ENCODE measurements at places on chromosomes 13 and 19.

GRCh38 chr13:110323172-110323891, 16.2 kb downstream of the COL4A2 start:
- DNase-seq, result peak; percentile 89

GRCh38 chr13:23510544-23510916, 59.7 kb upstream of the TNFRSF19 start:
- no peak for DNase-seq

GRCh38 chr13:27556109-27556508, 64.2 kb downstream of the LNX2 start:
- peak; percentile 73 for DNase-seq

DNA sequence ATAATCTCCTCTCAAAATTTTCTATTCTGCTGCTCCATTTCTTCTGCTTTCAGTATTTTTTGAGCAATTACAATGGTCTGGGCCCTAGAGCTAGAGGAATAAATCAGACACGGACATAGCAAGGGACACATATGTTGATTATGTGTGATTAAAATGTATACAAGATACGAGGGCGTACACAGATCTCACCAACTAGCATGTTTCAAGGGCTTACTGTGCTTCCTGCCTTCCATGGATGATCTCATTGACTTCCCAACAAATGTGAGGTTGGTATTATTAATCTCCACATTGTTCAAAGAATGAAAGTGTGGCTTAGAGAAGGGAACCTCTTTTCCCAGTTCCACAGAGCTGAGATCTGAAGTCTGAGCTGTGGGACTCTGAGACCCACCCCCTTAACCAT, 9.1 kb downstream of the PLD3 start:
- DNase-seq, result no peak

GRCh38 chr13:90706631-90707030, 640.9 kb upstream of the MIR17HG start:
- DNase-seq, result no peak

- DNase-seq, result peak; percentile 23
Observed at GRCh38 chr19:33227242-33227650, 1.6 kb upstream of the SLC7A10 start.

DNA sequence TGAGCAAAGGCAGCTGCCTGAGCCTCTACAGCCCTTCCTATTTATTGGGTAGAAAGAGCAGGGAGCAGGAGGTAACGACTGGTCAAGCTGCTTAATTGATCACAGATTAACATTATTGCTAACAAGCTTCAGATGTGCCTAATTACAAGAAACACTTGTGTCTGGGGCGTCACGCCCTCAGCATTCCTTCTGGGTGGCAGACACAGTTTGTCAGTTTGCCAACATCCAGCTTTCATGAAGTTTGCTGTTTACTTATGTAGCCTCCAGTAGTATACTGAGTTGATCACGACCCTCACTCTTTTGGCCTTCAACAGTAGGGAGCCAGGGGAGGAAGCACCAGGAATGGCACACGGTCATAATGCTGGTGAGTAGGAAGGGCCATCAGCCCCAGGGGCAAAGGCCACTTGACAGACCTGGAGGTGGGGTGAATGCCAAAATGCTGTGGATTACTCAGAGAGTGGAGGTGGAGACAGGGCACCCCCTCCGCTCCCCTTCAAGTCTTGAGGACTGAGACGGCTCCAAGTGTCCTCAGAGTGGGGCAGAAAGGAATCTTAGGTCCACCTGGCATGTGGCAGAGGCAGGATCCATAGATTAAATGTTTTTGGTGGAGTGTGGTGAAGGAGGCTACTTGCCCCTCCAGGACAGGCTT, 34.9 kb upstream of the PSPC1 start:
- peak; percentile 21 for DNase-seq

- peak; percentile 55 for DNase-seq
Observed at GRCh38 chr13:109273326-109273751, 513.0 kb downstream of the IRS2 start.

GRCh38 chr19:33189453-33189852, 4.7 kb upstream of the LRP3 start:
- DNase-seq, result no peak

- no peak for DNase-seq
Observed at GRCh38 chr19:50932018-50932689, 20.7 kb downstream of the KLK5 start.

GRCh38 chr19:41350735-41351338, 2.9 kb downstream of the TGFB1 start:
- DNase-seq, result peak; percentile 37

DNA sequence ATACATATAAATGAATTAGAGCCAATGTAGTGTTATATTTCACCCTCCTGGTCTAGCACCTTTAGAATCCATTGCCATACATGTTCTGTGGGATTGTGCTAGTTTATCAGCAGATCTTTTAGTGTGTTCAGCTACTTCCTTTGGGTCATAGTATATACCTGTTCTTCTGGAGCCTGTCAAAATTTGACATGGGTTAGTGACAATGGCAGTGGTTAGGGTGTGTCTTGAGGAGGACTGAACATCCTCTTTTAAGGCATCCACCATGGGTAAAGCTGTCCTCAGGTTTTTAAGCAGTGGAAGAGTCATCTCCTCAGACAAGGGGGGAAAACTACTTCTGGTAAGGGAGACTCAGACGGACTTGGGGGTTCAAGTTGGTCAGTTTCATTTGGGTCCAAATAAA, 29.4 kb downstream of the DNAJC3 start:
- DNase-seq, result no peak

- no peak for DNase-seq
Observed at GRCh38 chr19:2795827-2796658, 10.7 kb downstream of the THOP1 start.

DNA sequence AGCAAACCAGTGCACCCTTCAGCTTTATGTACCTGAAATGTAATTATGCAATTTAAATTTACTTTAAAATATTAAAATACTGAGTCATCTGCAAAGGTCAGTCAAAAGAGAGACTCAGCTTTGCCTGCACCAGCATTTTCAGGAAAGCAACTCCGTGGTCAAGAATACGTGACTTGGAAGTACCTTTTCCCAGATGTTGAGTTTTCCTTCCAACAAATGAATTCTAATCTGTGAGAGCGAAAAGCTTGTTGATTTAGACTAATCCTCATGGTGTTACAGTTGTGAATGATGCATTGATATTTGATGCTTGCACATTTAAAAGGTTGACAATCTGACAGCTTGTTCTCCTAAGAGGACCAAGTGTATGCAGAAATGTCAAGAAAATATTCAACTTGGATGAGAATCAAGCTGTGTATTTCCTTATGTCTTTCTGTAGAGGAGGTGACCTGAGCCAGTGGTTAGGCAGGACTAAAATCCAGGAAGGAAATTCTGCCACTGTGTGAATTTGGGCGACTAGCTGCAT, 270.4 kb downstream of the ABCC4 start:
- DNase-seq, result no peak

- DNase-seq, result peak; percentile 67
Observed at GRCh38 chr19:47176627-47177090, 46.0 kb downstream of the SAE1 start.

GRCh38 chr13:45162821-45163220, 38.0 kb downstream of the KCTD4 start:
- DNase-seq, result peak; percentile 60

DNA sequence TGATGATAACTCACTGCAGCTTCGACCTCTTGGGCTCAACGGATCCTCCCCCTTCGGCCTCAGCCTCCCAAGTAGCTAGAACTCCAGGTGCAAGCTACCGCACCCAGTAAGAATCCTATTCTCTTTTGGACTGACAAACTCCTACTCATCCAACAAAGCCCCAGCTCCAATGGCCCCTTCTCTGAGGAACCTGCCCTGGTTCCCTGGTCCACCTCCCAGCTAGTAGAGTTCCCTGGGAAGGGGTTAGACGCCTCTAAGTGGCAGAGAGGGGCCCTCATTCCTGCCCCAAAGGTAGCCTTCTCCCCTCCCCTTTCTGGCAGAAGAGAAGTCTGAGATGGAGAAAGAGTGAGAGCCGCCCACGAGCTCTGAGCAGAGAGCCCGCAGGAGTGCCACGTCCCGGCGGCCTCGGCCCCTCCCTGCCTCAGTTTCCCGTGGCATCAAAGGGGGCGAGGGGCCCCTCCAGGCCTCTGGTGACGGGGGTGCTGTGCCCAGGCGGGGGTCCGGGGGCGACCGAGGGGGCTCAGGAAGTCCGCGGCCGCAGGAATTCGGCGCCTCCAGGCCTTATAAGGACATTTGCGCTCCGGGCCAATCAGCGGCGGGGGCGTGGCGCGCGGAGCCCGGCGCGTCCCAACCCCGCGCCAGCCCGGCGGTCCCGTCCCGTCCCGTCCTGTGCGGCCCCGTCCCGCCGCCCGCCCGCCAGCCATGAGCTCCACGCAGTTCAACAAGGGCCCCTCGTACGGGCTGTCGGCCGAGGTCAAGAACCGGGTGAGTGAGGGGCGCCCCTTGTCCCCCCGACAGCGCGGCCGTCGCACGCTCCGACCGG, at the start of gene CNN2:
TSS of gene CNN2 (plus strand) at position 649 of the 823 bp plus-strand sequence. CDS start at position 703, 54 bp downstream.
- peak; percentile 86 for DNase-seq

- peak; percentile 73 for DNase-seq
Observed at GRCh38 chr13:110001670-110002275, 215.4 kb upstream of the IRS2 start.

DNA sequence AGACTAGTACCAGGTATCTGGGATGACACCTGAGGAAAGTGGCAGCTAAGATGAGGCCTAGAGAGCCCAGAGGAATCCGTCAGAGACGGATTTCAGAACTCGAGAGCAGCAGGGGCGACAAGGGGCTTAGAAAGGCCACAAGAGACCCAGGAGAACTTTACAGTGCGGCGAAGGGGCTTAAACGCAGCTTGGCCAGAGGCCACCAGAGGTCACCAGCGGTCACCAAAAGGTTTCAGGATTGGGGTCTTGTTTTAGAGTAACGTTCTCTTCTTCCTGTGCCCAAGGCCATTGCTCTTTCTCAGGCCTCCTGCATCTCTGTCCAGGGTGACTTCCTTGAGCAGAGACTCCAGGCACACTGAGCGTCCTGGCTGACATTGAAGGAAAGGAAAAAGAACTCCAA, 2.2 kb downstream of the ZSCAN22 start:
- DNase-seq, result no peak

- no peak for DNase-seq
Observed at GRCh38 chr19:3459965-3460582, 20.3 kb downstream of the SMIM24 start.

GRCh38 chr13:98451676-98452470, 125.0 kb downstream of the STK24 start:
- peak; percentile 73 for DNase-seq

DNA sequence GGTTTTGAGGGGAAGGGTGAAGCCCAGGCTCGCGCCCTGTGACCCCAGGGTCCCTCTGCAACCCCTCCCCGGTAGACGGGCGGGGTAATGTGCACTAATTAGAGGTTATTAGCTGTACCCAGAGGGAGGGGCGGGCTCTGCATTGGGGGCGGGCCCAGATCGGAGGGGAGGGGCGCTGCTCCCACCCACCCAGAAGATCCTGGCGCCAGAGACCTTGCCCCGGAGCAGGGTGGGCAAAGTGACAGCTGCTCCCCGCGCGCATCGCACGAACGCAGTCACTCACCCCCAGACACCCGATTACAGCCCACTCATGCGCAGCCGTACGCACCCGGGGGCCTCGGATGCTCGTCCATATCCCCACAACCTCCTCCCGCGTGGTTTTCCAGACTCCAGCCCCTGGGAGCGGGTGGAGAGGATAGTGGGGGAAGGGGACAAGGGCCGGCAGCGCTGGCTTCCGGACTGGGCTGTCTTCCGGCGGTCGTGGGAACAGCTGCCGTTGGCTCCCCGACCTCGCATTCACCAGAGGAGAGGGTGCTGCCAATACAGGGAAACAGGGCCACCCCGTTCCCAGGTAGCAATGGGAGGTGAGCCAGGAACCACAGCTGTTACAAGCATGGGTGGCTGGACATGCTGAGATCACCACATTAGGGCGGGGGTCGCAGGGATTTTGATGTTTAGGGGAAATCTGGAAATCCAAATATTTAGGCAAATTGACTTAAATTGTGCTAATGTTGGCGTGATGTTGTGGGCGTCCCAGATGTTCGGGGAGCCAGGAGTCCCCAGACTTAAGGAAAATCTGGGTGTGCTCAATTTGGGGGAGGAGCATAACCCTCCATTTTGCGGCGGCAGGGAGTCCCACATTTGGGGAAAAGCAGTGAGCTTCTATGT, 2.9 kb upstream of the HOOK2 start:
- peak; percentile 86 for DNase-seq

GRCh38 chr13:51230477-51231105, 8.4 kb downstream of the FAM124A start:
- peak; percentile 14 for DNase-seq

- no peak for DNase-seq
Observed at GRCh38 chr13:44030615-44031014, 150.9 kb downstream of the LACC1 start.

GRCh38 chr13:110114316-110114715, 192.6 kb downstream of the COL4A1 start:
- no peak for DNase-seq

DNA sequence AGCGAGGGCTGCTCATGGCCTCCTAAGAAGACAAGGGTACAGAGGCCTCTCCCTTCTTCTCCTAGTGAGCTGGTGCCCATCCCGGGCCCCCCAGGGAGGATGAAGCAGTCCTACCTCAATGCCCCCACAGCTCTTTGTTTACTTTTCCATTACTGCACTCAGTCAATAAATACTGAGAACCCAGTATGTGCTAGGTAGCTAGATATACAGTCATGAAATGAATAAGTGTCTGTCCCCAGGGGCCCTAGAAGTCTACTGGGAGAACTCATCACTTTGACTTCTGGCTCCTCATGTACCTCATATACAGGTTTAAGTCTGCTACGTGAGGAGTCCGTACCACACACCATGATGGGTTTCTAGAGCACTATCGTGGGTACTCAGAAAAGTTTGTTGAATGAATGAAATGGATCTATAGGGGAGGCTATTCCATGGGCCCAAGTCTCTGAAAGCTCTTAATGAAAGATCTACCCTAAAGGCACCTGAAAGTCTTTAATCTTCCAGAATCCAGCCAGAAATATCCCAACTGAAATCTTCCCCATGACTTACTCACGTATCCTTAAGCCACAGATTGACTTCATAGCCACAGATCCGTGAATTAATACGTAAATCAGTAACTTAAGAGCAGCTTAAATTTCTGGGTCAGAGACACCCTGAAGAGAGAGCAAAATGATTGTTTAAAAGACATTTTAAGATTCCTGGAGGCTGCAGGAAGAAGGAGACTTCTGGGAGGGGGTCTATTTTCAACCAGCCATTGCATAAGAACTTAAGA, 51.6 kb upstream of the POMP start:
- no peak for DNase-seq

DNA sequence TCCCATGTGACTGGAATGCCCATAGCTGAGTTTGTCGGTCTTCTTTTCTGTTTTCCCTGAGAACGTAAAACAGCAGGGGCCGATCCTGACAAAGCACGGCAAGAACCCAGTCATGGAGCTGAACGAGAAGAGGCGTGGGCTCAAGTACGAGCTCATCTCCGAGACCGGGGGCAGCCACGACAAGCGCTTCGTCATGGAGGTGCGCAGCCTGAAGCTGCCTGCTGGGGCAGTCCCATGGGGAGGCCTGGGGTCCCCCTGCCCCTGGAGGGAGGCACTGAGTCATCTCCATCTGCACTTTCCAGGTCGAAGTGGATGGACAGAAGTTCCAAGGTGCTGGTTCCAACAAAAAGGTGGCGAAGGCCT, 18.2 kb upstream of the QTRT1 start:
- DNase-seq, result no peak

- peak; percentile 25 for DNase-seq
Observed at GRCh38 chr19:38733493-38734175, 10.6 kb downstream of the CAPN12 start.

Data from fibroblast of skin of scalp (primary cell).